Posterior vena cava (tissue), 2 donors: ENCODE measurements at places on chromosomes 4 and X. TPM values are rescaled to one million over a fixed set of nuclear protein-coding genes. Genes with fewer than 3 reads are reported as not detected.

MAGEA11 gene
- not detected for total RNA-seq

DNA sequence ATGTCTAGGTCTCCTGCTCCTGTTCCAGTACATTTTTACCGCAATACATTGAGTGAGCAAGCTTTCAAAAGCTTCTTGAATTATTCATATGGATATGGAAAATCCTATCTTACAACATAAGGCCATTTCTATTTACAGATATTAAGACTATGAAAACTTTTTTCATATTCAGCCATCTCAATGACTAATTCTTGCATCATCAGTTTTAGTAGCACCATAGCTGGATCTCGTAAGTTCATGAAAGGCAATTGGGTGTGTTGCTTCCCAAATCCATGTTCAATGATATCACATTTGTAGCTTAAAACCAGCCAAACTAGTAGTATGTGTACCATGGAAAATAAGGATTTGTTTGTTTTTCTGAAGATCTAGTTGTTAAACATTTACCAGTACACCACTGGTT lies 118.3 kb upstream of the GABRA2 start:
- DNase-seq = no peak

- no peak for DNase-seq
These were observed 229.4 kb upstream of the GATB start for GRCh38 chr4:151990201-151990600.

DNA sequence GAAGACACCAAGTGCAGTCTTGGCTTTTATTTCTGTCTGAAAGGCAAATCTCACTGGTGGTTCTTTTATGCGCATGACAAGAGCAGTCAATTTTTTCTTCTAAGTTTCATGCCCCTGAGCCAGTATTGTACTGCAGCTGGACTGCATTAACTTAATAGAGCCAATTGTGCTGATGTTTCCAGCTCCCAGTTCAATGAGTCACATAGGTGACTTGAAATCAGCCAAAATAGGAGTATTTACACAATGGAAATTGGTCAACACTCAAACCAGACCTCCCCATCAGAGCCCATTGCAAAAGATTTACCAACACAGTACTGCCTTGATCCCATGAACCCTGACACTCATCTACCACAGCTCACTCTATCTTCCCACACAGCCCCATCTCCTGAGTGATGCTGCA lies 100.3 kb upstream of the GUCY1A1 start:
- no peak for DNase-seq

- DNase-seq = no peak
These were observed 127.3 kb upstream of the CPEB2 start for GRCh38 chr4:14874990-14875389.
